Cardiac septum (tissue), 1 donor: ENCODE measurements at places on chromosomes 16 and 17. TPM values are rescaled to one million over a fixed set of nuclear protein-coding genes. Genes with fewer than 3 reads are reported as not detected.

BAHCC1 gene
- 13.5 TPM for total RNA-seq

KRTAP4-1 gene
- not detected for total RNA-seq

HCRT gene
- total RNA-seq, result not detected

CRYM gene
- total RNA-seq, result 105 TPM

RNF166 gene
- 17.1 TPM for total RNA-seq

FGF11 gene
- 3.9 TPM for total RNA-seq

KRTAP4-6 gene
- total RNA-seq, result not detected

CFAP119 gene
- 1.0 TPM for total RNA-seq

MT1E gene
- total RNA-seq, result 36.1 TPM

SLC6A2 gene
- total RNA-seq, result not detected

RHBDF2 gene
- total RNA-seq, result 11.5 TPM

KRTAP2-3 gene
- total RNA-seq, result not detected

C16orf95 gene
- total RNA-seq, result 3.2 TPM

OR1F1 gene
- not detected for total RNA-seq

SOX9 gene
- 24.0 TPM for total RNA-seq

KRT39 gene
- not detected for total RNA-seq

MPP2 gene
- 13.8 TPM for total RNA-seq

TNFRSF17 gene
- not detected for total RNA-seq

DPEP3 gene
- total RNA-seq, result not detected
